AG04450 (cell line): ENCODE measurements at places on chromosomes 3 and 15. TPM values are rescaled to one million over a fixed set of nuclear protein-coding genes. Genes with fewer than 3 reads are reported as not detected.

Gene PLA2G4F
- not detected in 2 replicates for polyA plus RNA-seq

Gene AHSG
- polyA plus RNA-seq = not detected in 2 replicates

- DNase-seq = no peak
Measured at GRCh38 chr15:98281130-98281529, 320.6 kb downstream of the ARRDC4 start.

DNA sequence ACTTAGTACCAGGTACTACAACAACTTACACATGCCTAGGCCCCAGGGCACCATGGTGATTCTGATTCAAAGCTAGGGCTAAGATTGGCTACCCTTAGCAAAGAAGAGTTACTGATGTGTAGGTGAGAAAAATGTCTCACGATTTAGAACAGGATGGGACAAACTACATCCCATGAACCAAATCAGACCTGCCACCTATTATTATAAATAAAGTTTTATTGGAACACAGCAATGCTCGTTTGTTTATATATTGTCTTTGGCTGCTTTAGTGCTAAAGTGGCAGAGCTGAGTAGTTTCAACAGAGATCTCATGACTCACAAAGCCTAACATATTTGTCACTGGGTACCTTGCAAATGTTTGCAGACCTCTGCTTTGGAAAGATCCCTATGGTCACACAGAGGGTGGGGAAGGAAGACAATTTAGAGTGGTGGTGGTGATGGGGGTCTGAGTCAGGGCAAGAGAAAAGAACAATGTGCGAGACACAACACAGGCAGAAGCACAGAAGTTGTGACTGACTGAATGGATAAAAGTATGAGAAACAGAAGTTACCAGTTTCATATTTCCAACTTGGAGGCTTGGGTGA, 770.6 kb upstream of the CFAP20DC start:
- DNase-seq = no peak

- no peak for DNase-seq
Measured at GRCh38 chr3:38562467-38562925, 66.4 kb downstream of the EXOG start.

DNA sequence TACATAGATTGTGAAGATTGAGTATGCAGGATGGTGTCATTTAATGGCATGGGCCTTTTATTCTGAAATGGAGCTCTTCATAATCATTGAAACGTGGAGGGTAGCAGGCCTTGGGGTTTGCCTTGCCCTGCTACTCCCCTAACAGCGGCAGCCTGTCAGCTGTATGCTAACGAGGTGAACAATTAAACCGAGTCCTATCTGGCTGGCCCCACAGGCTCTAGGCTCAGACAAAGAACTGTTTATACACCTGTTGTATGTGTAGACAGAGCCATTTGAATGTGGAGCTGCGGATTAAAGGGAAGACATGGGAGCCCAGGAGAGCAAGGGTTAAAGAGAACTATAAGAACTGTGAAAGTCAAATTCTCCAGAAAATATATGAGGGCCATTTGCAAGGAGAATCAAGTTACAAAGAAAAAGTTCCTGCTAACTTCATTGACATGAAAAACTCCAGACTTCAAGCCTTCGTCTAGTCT, 116.7 kb upstream of the CGNL1 start:
- DNase-seq = no peak

DNA sequence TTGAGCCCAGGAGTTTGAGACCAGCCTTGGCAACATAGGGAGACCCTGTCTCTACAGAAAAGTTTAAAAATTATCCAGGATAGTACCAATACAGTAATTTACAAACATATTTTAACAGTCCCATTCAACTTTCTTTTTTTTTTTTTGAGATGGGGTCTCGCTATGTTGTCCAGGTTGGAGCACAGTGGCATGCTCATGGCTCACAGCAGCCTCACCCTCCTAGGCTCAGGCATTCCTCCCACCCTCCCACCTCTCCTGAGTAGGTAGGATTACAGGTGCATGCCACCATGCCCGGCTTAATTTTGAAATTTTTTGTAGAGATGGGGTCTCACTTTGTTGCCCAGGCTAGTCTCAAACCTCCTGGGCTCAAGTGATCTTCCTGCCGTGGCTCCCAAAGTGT, 12.5 kb upstream of the MAP6D1 start:
- DNase-seq = no peak

DNA sequence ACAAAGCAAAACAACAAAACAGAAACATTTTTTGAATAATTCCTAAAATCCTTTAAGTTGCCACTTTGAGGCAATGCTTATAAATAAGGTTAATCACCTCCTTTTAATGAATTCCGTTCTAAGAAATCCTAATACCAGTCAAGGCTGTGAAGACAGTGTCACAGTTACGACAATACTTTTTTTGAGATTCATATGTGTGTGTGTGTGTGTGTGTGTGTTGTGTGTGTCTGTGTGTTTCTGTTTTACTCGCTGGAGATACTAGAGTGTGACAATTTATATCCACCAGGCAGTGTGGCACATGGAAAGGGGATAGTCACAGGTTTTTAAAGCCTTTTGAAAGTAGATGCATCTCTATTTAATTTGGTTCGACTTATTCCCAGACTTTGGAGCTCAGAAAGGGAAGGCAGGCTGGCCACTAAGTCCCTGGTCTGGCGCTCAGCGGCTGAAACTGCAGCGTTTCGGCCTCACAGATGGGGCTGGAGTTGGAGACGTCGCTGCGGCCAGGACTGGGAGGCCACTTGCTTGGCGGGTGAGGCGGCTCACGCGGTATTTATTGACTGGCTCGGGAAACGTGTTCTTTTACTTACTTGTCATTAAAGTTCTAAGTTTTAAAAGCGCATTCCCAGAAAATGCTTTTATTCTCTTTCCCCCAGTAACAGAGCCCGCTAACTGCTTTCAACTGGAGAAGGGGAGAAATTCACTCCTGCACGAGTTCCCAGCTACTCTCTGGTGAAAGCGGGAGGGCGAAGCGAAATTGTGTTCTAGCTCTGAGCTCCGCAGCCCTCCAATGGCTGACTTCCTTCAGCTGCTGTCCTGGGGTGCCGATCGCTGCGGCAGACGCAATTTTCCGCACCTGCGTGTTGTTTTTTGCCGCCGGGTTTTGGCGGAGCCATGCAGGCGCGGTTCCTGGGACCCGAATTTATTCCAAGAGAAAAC, 13.7 kb downstream of the ZIC1 start:
- no peak for DNase-seq

DNA sequence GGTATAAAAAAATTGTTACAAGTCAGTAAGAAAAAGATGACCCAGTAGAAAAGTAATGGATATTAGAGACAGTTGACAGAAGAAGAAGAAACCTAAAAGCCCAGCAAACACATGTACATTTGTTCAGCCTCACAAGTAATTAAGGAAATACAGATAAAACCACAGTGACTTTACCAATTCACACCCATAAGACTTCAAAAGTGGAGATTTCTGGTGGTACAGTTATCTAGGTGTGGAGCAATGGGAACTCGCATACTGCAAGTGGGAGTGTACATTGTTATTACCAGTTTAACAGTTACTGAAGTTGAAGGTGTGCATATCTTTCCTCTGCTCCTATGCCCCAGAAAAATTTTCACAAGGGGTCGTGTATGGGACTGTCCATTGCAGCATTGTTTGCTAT, 18.1 kb upstream of the MAPKBP1 start:
- no peak for DNase-seq
